Osteocyte (in vitro differentiated cells): ENCODE measurements at places on chromosomes 4 and X. TPM values are rescaled to one million over a fixed set of nuclear protein-coding genes. Genes with fewer than 3 reads are reported as not detected.

The ACE2 gene
- not detected in 2 replicates for total RNA-seq

The CXCL11 gene
- not detected in 2 replicates for total RNA-seq

The SLIT2 gene
- total RNA-seq = 45.6 and 55.6 TPM in 2 replicates

The UPF3B gene
- 8.3 and 12.4 TPM in 2 replicates for total RNA-seq

The IL2 gene
- total RNA-seq = not detected in 2 replicates

The EXOC1L gene
- total RNA-seq = not detected in 2 replicates

The CLRN2 gene
- not detected in 2 replicates for total RNA-seq

The SUPT20HL1 gene
- total RNA-seq = not detected in 2 replicates

The EFHC2 gene
- not detected in 2 replicates for total RNA-seq

DNA sequence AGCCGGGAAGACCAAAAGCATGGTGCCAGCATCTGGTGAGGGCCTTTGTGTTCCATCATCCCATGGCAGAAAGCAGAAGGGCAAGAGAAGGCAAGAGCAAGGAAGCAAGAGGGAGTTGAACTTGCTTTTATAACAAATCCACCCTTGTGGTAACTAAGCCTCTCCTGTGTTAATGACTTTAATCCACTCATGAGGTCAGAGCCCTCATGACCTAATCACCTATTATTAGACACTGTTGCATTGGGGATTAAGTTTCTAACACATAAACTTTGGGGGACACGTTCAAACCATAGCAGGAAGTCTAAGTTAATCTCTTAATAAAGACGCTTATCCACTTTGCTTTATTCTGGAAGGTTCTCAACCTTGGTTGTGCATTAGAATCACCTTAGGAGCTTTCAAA lies 12.5 kb upstream of the PCYT1B start:
- H3K27ac ChIP-seq = no peak overlapping the region
- peaks cover 23% of the 10 kb centered on the region for H3K27me3 ChIP-seq
- no peak overlapping the region for H3K4me3 ChIP-seq
- no peak for DNase-seq
- H3K4me1 ChIP-seq = no peaks in the 10 kb centered on the region
- H3K36me3 ChIP-seq = no peaks in the 10 kb centered on the region

DNA sequence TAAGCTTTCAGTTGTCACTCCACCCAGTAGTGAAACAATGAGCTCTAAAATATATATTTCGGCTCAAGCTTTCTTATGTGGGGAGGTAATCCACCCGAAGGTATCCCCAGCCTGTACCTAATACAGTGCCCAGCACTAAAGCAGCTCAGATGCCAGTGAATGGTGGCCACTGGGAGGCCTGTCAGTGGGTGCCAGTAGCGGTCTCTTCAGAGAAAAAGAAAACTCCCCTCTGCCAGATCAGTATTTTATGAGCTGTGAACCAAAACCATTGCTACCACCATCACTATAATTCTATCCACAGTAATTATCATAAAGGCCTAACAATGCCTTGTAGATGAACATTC lies 835 bp upstream of the NFKB1 start:
- no peaks in the 10 kb centered on the region for H3K27me3 ChIP-seq
- H3K4me1 ChIP-seq = peaks cover 35% of the 10 kb centered on the region
- peak overlapping the region; percentile 86 for H3K27ac ChIP-seq
- DNase-seq = no peak
- H3K4me3 ChIP-seq = peak overlapping the region; percentile 77

GRCh38 chrX:153765138-153766079 lies 1.4 kb downstream of the PLXNB3 start:
- no peaks in the 10 kb centered on the region for H3K36me3 ChIP-seq
- H3K4me3 ChIP-seq = peak overlapping the region; percentile 63
- peaks cover 17% of the 10 kb centered on the region for H3K4me1 ChIP-seq

DNA sequence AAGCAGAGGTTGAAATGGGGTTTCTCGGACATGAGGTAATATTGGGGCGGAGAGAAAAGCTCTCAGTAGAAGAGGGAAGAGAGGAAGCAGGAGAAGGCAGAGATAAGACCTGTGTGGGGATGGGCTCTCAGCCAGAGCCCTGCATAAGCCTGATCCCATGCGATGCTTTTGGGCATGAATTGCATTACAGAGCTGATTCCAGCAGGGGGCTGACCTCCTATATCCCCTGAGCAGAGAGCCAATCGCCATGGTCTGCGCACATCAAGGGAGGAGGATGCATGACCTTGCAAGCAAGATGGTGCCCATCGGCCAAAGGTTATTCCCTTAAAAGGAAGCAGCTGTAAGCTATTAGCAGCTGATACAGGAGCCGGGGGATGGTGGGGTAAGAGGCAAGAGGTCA lies 7.6 kb downstream of the ANOS1 start:
- no peak overlapping the region for H3K4me3 ChIP-seq
- H3K27me3 ChIP-seq = peaks cover 17% of the 10 kb centered on the region
- no peak overlapping the region for H3K27ac ChIP-seq
- no peak for DNase-seq
- H3K36me3 ChIP-seq = no peaks in the 10 kb centered on the region
- H3K4me1 ChIP-seq = no peaks in the 10 kb centered on the region

GRCh38 chr4:113502476-113502875 lies 259.1 kb downstream of the CAMK2D start:
- H3K4me3 ChIP-seq = no peak overlapping the region
- peaks cover 4% of the 10 kb centered on the region for H3K4me1 ChIP-seq
- no peak overlapping the region for H3K27ac ChIP-seq

GRCh38 chr4:118270492-118270891 lies 82.3 kb downstream of the PRSS12 start:
- peaks cover 2% of the 10 kb centered on the region for H3K4me1 ChIP-seq
- no peak for DNase-seq
- H3K4me3 ChIP-seq = no peak overlapping the region
- no peak overlapping the region for H3K27ac ChIP-seq
- peaks cover 2% of the 10 kb centered on the region for H3K27me3 ChIP-seq

DNA sequence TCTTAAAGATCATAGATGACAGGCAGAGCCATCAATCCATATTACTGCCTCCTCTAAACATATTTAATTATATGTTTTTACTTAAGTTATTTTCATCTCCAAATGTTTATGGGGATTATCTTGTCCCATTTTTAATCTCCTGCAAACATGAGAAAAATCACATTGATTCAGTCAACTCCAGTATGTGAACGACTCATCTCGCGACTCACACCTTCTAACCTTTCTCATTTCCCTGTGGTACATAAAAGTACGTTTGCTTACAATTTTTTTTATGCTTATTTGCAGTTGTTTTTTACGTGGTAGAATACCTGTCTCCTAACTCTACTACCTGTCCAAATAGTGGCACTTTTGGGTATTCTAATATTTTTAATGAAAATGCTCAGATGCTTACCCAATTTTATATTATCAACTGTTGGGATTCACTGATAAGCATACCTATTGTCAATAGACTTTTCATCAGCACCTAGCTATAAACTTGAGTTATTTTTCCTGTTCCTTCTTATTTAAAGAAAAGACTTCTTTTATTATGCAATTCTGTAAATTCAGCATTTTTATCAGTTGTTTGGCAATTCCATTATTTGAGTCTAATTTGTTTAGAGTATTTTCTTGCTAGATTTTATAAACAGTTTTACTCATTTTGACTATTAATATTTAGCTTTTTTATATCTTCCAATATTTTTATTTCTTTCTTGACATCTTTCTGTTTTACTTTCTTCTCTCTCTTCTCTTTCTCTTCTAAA lies 276.6 kb downstream of the ANK2 start:
- peaks cover 2% of the 10 kb centered on the region for H3K27me3 ChIP-seq
- no peaks in the 10 kb centered on the region for H3K36me3 ChIP-seq
- DNase-seq = no peak
- H3K4me1 ChIP-seq = no peaks in the 10 kb centered on the region
- H3K4me3 ChIP-seq = no peak overlapping the region

DNA sequence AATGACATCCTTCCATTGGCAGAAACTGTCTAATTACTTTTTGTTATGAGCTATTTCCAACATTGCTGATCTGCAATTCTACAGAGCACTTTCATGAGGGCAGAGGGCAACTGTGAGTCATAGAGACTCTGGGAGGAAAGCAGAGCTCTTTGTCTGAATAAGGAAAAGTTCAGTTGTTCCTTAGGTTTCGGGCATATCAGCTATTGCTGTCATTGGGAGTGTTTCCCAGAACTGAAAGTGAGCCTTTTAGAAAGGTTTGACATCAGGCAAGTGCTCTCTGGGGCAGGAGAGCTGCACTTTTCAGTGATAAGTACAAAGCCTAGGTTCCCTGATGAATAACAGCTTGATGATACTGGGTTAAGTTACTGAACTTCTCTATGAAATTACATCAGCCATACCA lies 119.2 kb upstream of the EDNRA start:
- peaks cover 64% of the 10 kb centered on the region for H3K4me1 ChIP-seq
- peak overlapping the region; percentile 94 for H3K27ac ChIP-seq
- DNase-seq = no peak
- no peaks in the 10 kb centered on the region for H3K27me3 ChIP-seq
- no peaks in the 10 kb centered on the region for H3K36me3 ChIP-seq

GRCh38 chr4:72567036-72567435 lies 2.0 kb downstream of the ADAMTS3 start:
- peak overlapping the region; percentile 93 for H3K4me3 ChIP-seq
- H3K36me3 ChIP-seq = no peaks in the 10 kb centered on the region
- H3K27me3 ChIP-seq = no peaks in the 10 kb centered on the region
- no peak for DNase-seq
- H3K4me1 ChIP-seq = peaks cover 11% of the 10 kb centered on the region

DNA sequence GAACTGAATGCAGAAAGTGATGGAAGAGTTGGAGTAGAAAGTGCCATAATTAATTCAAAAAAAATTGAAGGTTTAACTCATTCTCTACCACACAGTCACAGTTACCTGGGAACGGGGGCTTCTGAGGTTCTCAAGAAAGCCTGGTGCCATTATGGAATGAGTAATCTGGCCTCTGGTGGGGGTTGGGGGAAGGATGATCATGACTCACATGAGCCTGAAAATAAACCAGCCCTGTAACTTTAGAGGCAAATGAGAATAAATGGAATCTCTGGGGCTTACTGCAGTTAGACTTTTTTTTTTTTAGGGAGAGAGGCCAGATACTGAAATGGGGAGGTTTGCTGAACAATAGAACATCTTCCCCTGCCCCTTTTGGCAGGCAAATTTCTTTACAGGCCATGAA lies 55.3 kb downstream of the SOD3 start:
- peaks cover 10% of the 10 kb centered on the region for H3K36me3 ChIP-seq
- no peak for DNase-seq
- peak overlapping the region; percentile 35 for H3K4me3 ChIP-seq
- no peaks in the 10 kb centered on the region for H3K27me3 ChIP-seq
- peak overlapping the region; percentile 66 for H3K27ac ChIP-seq

DNA sequence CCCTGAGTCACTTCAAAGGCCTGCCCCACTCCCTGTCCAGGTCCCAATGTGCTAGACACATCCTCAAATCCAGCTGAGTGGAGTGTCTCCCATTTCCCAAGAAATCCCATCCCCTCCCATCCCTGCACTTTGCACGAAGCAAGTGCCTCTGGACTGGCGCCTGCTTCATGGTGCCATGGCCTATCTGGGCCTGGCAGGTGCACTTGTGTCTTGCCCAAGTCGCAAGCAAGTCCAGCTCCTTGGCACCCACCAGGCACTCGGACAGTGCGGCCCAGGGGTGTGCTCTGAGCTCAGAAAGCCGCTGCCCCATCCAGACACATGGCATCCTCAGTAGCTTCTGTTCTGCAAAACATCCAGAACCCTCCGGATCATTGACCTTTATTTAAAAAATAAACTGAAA lies 97.4 kb downstream of the DCTD start:
- H3K36me3 ChIP-seq = no peaks in the 10 kb centered on the region
- H3K4me3 ChIP-seq = no peak overlapping the region
- H3K27me3 ChIP-seq = peaks cover 3% of the 10 kb centered on the region
- no peak for DNase-seq
- H3K4me1 ChIP-seq = no peaks in the 10 kb centered on the region

DNA sequence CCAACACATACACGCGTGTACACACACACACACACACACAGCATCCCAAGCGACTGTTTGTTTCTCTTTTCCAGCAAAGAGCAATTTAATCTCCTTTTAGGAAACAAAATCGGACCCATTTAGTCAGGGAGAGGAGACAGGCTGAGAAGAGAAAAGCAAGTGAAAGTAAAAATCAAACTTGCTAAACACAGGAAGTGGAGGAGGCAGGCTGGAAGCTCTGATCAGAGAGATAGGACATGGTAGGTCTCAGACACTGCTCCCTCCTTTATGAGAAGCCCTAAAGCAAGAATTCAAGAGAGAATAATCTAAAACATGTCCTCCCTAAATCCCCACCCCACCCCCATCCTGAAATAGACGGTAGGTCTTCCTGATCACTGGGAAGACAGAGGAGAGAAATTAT lies 62.3 kb downstream of the GPC3 start:
- no peak overlapping the region for H3K4me3 ChIP-seq
- no peak for DNase-seq
- no peaks in the 10 kb centered on the region for H3K36me3 ChIP-seq

- no peaks in the 10 kb centered on the region for H3K36me3 ChIP-seq
- DNase-seq = no peak
- no peaks in the 10 kb centered on the region for H3K27me3 ChIP-seq
- H3K4me1 ChIP-seq = peaks cover 27% of the 10 kb centered on the region
- H3K27ac ChIP-seq = peak overlapping the region; percentile 92
Observed at GRCh38 chr4:90855111-90855510, 727.9 kb downstream of the CCSER1 start.

GRCh38 chr4:6355052-6355451 lies 85.4 kb downstream of the WFS1 start:
- H3K27me3 ChIP-seq = peaks cover 6% of the 10 kb centered on the region
- H3K27ac ChIP-seq = no peak overlapping the region
- no peaks in the 10 kb centered on the region for H3K36me3 ChIP-seq

DNA sequence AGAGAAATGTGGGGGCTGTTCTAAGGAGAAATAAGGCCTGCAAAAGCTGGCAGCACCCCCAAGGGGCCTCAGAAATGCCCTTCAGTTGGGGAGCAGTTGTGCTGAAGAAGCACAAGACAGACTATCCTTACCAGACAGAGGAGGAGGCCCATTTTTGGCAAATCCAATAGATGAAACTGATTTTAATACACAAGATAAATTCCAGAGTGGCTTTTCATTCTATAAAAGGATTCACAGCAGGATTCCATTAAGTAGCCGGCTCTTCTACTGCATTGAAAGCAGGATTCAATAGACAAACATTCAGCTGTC lies 8.1 kb downstream of the SEPTIN6 start:
- H3K27ac ChIP-seq = peak overlapping the region; percentile 94
- peaks cover 34% of the 10 kb centered on the region for H3K4me1 ChIP-seq
- H3K4me3 ChIP-seq = no peak overlapping the region
- no peaks in the 10 kb centered on the region for H3K27me3 ChIP-seq
- no peaks in the 10 kb centered on the region for H3K36me3 ChIP-seq

GRCh38 chr4:137451172-137451825 lies 81.0 kb downstream of the PCDH18 start:
- H3K4me3 ChIP-seq = no peak overlapping the region
- H3K4me1 ChIP-seq = peaks cover 12% of the 10 kb centered on the region
- no peaks in the 10 kb centered on the region for H3K36me3 ChIP-seq
- no peaks in the 10 kb centered on the region for H3K27me3 ChIP-seq

DNA sequence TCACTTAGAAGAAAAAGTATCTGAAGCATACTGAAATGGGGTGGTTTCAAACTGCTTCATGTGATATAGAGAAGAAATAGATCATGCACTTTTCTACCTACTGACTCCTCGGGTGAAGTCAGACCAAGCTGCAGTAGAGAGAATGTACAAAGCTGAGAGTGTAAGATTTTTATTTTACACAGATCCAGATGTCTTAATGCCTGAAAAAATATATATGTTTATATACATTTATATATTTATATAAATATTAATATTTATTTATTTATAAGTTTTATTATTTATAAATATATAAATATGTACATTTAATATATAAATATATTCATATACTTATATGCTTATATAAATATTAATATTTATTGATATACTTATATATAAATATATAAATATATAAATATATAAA lies 171.9 kb upstream of the SPOCK3 start:
- H3K27me3 ChIP-seq = peaks cover under 1% of the 10 kb centered on the region
- H3K36me3 ChIP-seq = no peaks in the 10 kb centered on the region
- H3K4me1 ChIP-seq = no peaks in the 10 kb centered on the region
- DNase-seq = no peak
- H3K4me3 ChIP-seq = no peak overlapping the region
- no peak overlapping the region for H3K27ac ChIP-seq
